ENCODE measurements at places on chromosomes 7 and 10. TPM values are rescaled to one million over a fixed set of nuclear protein-coding genes. Genes with fewer than 3 reads are reported as not detected.

The EGFR gene
- total RNA-seq, result 78.3 TPM

The CTAGE4 gene
- total RNA-seq, result 1.4 TPM

The MYPN gene
- total RNA-seq, result 1.8 TPM

The UCN3 gene
- total RNA-seq, result not detected

The PDE6C gene
- total RNA-seq, result not detected

The KDM7A gene
- total RNA-seq, result 9.6 TPM

- H3K36me3 ChIP-seq, result no peaks in the 10 kb centered on the region
- H3K4me3 ChIP-seq, result no peak overlapping the region
- DNase-seq, result no peak
- no peaks in the 10 kb centered on the region for H3K27me3 ChIP-seq
Observed at GRCh38 chr10:10755490-10755889, 262.2 kb upstream of the CELF2 start.

DNA sequence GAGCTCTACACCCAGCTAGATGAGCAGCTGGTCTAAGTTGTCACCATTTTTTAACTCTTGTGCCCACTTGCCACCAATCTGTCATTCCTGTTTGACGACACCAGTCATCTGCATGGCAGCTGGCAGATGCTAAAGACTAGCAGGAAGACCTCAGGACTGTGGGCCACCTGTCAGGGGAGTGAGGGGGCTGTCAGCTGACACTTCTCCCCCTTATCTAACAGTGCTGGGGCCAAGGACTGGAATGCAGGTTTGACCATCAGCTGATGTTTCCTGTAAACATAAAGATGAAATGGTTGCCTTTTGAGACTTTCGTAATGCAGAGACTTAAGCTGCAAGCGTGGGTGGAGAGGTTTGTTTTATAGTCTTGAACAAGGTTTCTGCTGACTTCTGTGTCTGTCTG is 93.5 kb downstream of the WNT2 start:
- H3K27me3 ChIP-seq, result no peaks in the 10 kb centered on the region
- no peaks in the 10 kb centered on the region for H3K36me3 ChIP-seq
- H3K4me1 ChIP-seq, result no peaks in the 10 kb centered on the region
- no peak overlapping the region for H3K4me3 ChIP-seq
- no peak overlapping the region for H3K27ac ChIP-seq

DNA sequence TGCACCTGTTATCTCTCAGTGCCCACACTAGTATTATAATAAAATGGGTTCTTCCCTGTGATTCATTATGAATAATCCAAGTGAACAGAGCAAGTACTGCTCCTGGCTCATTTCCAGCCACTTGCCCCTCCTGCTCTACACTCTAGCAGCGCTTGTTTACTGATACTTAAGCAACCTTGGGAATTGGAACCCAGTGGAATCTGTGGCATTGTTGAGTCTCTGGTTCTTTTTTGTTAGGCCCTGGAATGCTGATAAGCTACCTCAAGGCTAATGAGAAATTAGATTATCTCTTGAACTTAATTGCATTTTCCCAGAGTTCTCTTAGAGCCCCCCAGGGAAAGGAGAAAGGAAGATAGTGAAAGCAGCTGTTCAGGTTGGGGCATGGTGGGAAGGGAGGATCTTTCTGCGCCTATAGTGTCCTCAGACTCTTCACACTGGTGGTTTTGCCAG is 34.0 kb downstream of the PRKAR2B start:
- DNase-seq, result no peak
- H3K4me1 ChIP-seq, result no peaks in the 10 kb centered on the region
- no peaks in the 10 kb centered on the region for H3K27me3 ChIP-seq
- no peak overlapping the region for H3K27ac ChIP-seq

GRCh38 chr10:62866451-62866850 is 50.3 kb upstream of the EGR2 start:
- H3K36me3 ChIP-seq, result no peaks in the 10 kb centered on the region
- H3K4me3 ChIP-seq, result no peak overlapping the region
- H3K4me1 ChIP-seq, result no peaks in the 10 kb centered on the region

DNA sequence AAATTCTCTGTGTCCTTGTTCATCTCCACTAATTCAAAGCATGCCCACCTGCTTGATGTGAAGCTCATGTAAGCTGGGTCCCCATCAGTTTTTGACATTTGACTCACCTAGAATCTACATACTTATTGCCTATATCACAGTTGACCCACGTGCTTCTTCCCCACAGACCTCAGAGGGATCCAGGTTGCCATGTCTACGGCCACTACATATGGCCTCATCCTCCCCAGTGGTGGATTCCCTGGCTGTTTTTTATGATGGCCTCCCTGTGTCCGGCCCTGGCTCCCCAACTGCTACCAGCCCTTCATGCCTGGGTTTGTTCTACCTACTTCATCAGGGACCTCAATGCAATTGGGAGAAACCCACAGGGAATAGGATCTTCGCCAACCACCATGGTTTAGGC is 187.4 kb upstream of the GDF10 start:
- no peaks in the 10 kb centered on the region for H3K4me1 ChIP-seq
- no peak overlapping the region for H3K4me3 ChIP-seq
- H3K27ac ChIP-seq, result no peak overlapping the region
- no peak for DNase-seq
- no peaks in the 10 kb centered on the region for H3K27me3 ChIP-seq

DNA sequence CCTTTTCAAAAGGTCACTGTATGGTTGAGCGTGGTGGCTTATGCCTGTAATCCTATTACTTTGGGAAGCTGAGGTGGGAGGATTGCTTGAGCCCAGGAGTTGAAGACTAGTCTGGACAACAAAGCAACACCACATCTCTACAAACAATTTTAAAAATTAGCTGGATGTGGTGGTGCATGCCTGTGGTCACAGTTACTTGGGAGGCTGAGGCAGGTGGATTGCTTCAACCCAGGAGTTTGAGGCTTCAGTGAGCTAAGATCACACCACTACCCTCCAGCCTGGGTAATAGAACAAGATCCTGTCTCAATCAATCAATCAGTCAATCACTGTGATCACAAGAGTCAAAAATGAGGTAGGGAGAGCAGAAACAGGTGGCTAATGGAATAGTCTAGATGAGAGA is 97.0 kb downstream of the SUGCT start:
- H3K36me3 ChIP-seq, result no peaks in the 10 kb centered on the region
- H3K27me3 ChIP-seq, result no peaks in the 10 kb centered on the region
- no peak overlapping the region for H3K4me3 ChIP-seq
- H3K4me1 ChIP-seq, result no peaks in the 10 kb centered on the region
- DNase-seq, result no peak

- no peak for DNase-seq
- no peaks in the 10 kb centered on the region for H3K4me1 ChIP-seq
- H3K36me3 ChIP-seq, result no peaks in the 10 kb centered on the region
- no peaks in the 10 kb centered on the region for H3K27me3 ChIP-seq
Observed at GRCh38 chr10:3512263-3512662, 272.7 kb downstream of the KLF6 start.

DNA sequence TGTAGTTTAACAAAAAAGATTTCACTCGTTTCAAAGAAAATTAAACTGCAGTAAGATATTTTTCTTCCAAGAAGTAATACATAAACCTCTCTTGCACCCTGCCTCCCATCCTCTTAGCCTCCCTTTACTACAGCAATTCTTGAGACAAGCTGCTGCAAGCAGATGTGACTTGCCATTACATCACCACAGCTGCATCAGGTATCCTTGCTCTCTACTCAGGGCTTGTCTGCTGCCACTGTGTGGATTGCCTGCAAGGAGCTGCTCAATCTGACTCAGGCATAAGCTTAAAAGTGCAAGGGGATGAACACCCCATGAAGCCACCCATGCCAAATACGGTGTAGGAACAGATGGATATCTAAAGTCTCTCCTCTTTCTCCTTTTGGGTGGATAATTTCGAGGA is 609.9 kb downstream of the DNAJB9 start:
- H3K27ac ChIP-seq, result no peak overlapping the region
- DNase-seq, result no peak
- no peak overlapping the region for H3K4me3 ChIP-seq
- no peaks in the 10 kb centered on the region for H3K4me1 ChIP-seq
- H3K36me3 ChIP-seq, result no peaks in the 10 kb centered on the region

DNA sequence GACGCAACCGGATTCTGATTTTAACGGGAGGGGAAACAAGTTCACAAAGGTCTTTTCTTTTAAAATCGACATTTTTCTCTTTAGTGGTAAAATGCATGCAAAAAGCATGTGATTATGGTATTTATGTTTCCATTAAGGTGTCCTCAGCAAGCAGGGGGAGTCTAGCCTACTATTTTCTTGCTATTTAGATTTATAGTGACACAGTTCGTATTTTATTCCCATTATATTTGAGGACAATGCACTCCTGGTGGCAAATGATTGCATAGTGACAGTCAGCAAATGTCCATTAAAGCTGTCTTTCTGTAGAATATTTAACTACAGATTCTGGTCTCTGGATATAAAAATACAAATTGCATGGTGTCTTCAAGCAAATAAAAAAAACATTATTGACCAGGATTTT is 554.2 kb downstream of the PARD3 start:
- no peak overlapping the region for H3K4me3 ChIP-seq
- H3K36me3 ChIP-seq, result no peaks in the 10 kb centered on the region
- H3K4me1 ChIP-seq, result no peaks in the 10 kb centered on the region
- no peaks in the 10 kb centered on the region for H3K27me3 ChIP-seq

DNA sequence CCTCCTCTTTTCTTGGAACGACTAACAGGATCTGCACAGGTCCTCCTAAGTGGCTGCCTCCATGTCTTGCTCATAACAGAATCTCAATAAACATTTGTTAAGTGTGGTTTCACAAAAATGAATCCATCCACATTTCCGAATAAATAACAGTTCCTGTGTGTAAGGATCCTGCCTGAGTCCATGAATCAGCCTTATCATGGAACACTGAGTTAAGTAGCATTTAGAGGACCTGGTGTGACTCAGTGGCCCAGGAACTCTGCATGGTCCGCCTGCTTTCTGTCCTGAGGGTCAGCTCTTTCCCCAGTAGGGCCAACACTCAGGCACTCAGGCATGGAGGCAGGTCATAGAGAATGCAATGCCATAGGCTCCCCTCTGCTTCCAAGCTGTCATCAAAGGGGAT is 15.8 kb upstream of the C10orf90 start:
- no peaks in the 10 kb centered on the region for H3K27me3 ChIP-seq
- no peak overlapping the region for H3K4me3 ChIP-seq
- no peak for DNase-seq
- H3K4me1 ChIP-seq, result no peaks in the 10 kb centered on the region

GRCh38 chr7:112515989-112516388 is 35.2 kb downstream of the LSMEM1 start:
- no peaks in the 10 kb centered on the region for H3K36me3 ChIP-seq
- no peak overlapping the region for H3K27ac ChIP-seq
- no peaks in the 10 kb centered on the region for H3K4me1 ChIP-seq
- H3K4me3 ChIP-seq, result no peak overlapping the region
- no peaks in the 10 kb centered on the region for H3K27me3 ChIP-seq
- DNase-seq, result no peak

DNA sequence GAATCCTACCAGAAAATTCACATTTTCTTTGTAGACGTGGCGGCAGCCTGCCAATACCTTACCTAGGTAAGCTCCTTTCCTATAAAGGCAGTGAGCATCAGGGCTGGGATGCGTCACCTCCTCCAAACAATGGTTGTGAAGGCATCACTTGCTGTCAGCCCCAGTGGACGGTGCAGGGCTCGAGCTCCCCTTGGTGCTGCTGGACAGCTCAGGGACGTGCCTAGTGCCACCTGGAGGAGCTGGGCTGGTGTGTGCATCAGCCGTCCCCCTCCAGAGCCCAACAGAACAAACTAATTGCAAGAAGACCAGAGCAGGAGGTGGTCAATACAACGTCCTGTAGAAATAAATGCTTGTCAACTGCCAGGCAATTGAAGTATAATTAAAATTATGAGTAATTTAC is 517.5 kb upstream of the FOXK1 start:
- no peak for DNase-seq
- no peaks in the 10 kb centered on the region for H3K36me3 ChIP-seq
- H3K4me1 ChIP-seq, result no peaks in the 10 kb centered on the region
- H3K27ac ChIP-seq, result no peak overlapping the region

DNA sequence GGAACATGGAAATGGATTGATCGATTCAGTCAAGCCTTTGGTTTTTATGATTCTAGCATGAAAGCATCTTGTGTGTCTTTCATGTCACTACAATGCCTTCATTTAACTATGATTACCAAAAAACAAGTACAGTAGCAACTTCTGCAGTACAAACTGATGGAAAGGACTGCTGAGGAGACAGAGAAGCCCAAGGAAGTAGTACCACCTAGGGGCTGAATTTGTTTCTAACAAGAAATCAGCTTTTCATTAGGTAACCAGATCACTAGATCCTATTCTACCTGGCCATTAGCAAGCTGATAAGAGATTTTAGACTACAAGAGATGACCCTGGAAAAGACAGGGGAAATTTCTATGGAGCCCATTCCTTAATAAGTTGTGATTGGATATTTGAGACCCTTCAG is 3.2 kb upstream of the IFIT1 start:
- H3K27me3 ChIP-seq, result no peaks in the 10 kb centered on the region
- no peaks in the 10 kb centered on the region for H3K36me3 ChIP-seq
- peaks cover 3% of the 10 kb centered on the region for H3K4me1 ChIP-seq
- H3K4me3 ChIP-seq, result no peak overlapping the region
- DNase-seq, result no peak

GRCh38 chr10:51706225-51706624 is 6.8 kb upstream of the CSTF2T start:
- H3K4me3 ChIP-seq, result no peak overlapping the region
- no peaks in the 10 kb centered on the region for H3K27me3 ChIP-seq
- no peak for DNase-seq
- no peak overlapping the region for H3K27ac ChIP-seq

- H3K4me3 ChIP-seq, result no peak overlapping the region
- H3K27ac ChIP-seq, result no peak overlapping the region
- H3K4me1 ChIP-seq, result no peaks in the 10 kb centered on the region
- no peak for DNase-seq
Observed at GRCh38 chr10:8951440-8952089, 897.1 kb downstream of the GATA3 start.

- H3K27me3 ChIP-seq, result no peaks in the 10 kb centered on the region
- peak overlapping the region; percentile 96 for H3K4me3 ChIP-seq
- no peaks in the 10 kb centered on the region for H3K36me3 ChIP-seq
- peak overlapping the region; percentile 96 for H3K27ac ChIP-seq
- peaks cover 7% of the 10 kb centered on the region for H3K4me1 ChIP-seq
Observed at GRCh38 chr7:107564553-107565298, 955 bp downstream of the DUS4L start.

- H3K4me3 ChIP-seq, result no peak overlapping the region
- no peak for DNase-seq
- H3K27ac ChIP-seq, result peak overlapping the region; percentile 86
- no peaks in the 10 kb centered on the region for H3K36me3 ChIP-seq
- H3K4me1 ChIP-seq, result peaks cover 43% of the 10 kb centered on the region
Observed at GRCh38 chr10:72333112-72334015, 21.4 kb downstream of the DNAJB12 start.

- no peaks in the 10 kb centered on the region for H3K27me3 ChIP-seq
- H3K4me1 ChIP-seq, result no peaks in the 10 kb centered on the region
- no peak overlapping the region for H3K27ac ChIP-seq
- no peaks in the 10 kb centered on the region for H3K36me3 ChIP-seq
- H3K4me3 ChIP-seq, result no peak overlapping the region
Observed at GRCh38 chr10:128877141-128877540, 589.9 kb upstream of the MGMT start.
